ENCODE measurements at places on chromosomes 7 and 10.

GRCh38 chr7:141361960-141362359 is 189.2 kb upstream of the AGK start:
- H3K4me1 ChIP-seq = peaks cover 22% of the 10 kb centered on the region
- DNase-seq = no peak
- peaks cover 6% of the 10 kb centered on the region for H3K27me3 ChIP-seq
- H3K4me3 ChIP-seq = no peak overlapping the region
- no peaks in the 10 kb centered on the region for H3K36me3 ChIP-seq
- no peak overlapping the region for H3K27ac ChIP-seq

DNA sequence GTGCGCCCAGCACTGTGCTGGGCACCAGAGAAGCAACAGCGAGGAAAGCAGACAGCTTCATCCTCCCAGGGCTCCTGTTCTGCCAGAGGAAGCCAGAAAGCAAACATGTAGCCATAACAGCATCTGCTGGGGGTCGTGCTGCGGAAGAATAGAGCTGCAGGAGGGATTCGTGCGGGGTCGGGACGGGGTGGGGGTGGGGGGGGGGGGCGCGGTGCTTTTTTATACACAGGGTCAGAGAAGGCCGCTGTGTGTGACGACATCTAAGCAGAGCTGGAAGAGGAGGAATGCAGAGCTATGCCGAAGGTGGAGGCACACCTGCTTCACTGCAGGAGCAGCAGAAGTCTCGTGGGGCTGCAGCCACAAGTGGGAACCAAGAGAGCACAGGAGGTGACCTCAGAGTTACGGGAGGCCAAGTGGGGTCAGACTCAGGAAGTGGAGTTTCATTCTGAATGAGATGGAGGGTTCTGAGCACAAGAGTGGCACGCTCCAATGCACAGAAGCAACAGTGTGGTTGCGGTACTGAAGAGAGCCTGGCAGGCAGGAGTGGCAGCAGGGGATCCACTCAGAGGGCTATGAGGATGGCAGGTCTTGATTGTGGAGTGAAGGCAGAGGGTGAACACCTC is 11.1 kb downstream of the PKD1L1 start:
- no peaks in the 10 kb centered on the region for H3K4me1 ChIP-seq
- H3K27me3 ChIP-seq = no peaks in the 10 kb centered on the region
- no peaks in the 10 kb centered on the region for H3K36me3 ChIP-seq
- H3K4me3 ChIP-seq = no peak overlapping the region
- no peak for DNase-seq

- H3K36me3 ChIP-seq = no peaks in the 10 kb centered on the region
- no peaks in the 10 kb centered on the region for H3K27me3 ChIP-seq
- peak overlapping the region; percentile 47 for H3K4me3 ChIP-seq
- peak overlapping the region; percentile 98 for H3K27ac ChIP-seq
- DNase-seq = peak; percentile 29
- H3K4me1 ChIP-seq = peaks cover 3% of the 10 kb centered on the region
Observed at GRCh38 chr10:17006631-17007417, 122.8 kb downstream of the CUBN start.

GRCh38 chr10:101032637-101033224 is 1.7 kb downstream of the SFXN3 start:
- no peak overlapping the region for H3K4me3 ChIP-seq
- peaks cover 76% of the 10 kb centered on the region for H3K27me3 ChIP-seq
- H3K36me3 ChIP-seq = no peaks in the 10 kb centered on the region
- no peak overlapping the region for H3K27ac ChIP-seq

- no peaks in the 10 kb centered on the region for H3K27me3 ChIP-seq
- peak; percentile 52 for DNase-seq
- H3K36me3 ChIP-seq = no peaks in the 10 kb centered on the region
- no peak overlapping the region for H3K27ac ChIP-seq
Observed at GRCh38 chr10:104501864-104502579, 139.1 kb upstream of the SORCS3 start.

- peak; percentile 60 for DNase-seq
- H3K36me3 ChIP-seq = no peaks in the 10 kb centered on the region
- H3K4me1 ChIP-seq = no peaks in the 10 kb centered on the region
- H3K4me3 ChIP-seq = no peak overlapping the region
- H3K27me3 ChIP-seq = no peaks in the 10 kb centered on the region
- no peak overlapping the region for H3K27ac ChIP-seq
Observed at GRCh38 chr7:23863209-23863787, 153.3 kb downstream of the STK31 start.

Measured in endodermal cell (in vitro differentiated cells).